Kidney epithelial cell (primary cell): ENCODE measurements at places on chromosomes 3 and 15.
A peak's percentile ranks its signal among the peaks of the same experiment; 100 is the strongest.

GRCh38 chr15:90184119-90184785 lies 16.9 kb upstream of the SEMA4B start:
- DNase-seq = peak; percentile 63

GRCh38 chr3:172562871-172563865 lies 39.9 kb upstream of the TNFSF10 start:
- DNase-seq = peak; percentile 93

DNA sequence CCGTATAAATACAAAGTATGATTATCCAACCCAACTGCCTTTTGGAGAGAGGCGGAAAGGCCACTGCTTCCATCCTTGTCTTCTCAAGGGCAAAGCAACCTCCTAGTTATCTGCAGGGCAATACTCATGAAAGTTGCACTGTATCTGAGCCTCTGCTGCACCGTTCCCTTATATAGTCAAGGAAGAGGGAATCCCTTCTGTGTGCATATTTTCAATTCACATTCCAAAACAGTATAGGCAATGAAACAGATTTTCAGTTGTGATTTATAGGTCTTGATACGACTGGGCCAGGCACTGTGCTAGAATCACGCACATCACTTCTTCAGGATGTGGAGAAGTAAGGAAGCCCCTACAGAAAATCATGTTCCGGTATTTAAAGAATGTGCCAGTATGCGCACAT lies 455.7 kb downstream of the FOXP1 start:
- DNase-seq = no peak

GRCh38 chr3:71554649-71555048 lies 28.9 kb downstream of the FOXP1 start:
- DNase-seq = no peak

DNA sequence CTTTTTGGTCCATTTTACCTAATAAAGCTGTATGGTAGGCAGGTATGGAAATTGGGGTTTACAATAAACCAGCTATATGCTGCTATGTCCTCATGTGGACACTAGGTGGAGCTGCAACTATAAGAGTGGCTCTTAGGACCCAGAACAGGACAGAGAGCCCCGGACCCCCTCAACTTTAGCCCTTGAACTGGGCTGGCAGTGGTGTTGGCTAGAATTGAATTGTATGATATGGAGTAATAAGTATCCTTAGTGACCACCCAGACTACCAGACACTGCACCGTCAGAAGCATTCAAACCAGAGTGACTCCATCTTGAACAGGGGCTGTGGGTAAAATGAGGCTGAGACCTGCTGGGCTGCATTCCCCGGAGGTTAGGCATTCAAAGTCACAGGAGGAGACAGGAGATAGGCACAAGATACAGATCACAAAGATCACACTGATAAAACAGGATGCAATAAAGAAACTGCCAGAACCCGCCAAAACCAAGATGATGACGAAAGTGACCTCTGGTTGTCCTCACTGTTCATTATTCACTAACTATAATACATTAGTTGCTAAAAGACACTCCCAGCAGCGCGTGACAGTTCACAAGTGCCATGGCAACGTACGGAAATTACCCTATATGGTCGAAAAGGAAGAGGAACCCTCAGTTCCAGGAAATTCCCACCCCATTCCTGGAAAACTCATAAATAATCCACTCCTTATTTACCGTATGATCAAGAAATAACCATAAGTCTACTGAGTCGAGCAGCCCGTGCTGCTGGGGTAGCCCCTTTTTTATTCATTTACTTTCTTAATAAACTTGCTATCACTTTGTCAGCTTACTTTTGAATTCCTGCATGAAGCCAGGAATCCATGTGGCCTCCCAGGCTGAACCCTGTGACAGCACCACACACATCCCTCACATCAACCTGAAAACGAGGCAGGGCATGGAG lies 68.7 kb upstream of the BLM start:
- DNase-seq = no peak
